Hippocampal formation (tissue), 2 donors: ENCODE measurements at places on chromosomes 11 and 22.

DNA sequence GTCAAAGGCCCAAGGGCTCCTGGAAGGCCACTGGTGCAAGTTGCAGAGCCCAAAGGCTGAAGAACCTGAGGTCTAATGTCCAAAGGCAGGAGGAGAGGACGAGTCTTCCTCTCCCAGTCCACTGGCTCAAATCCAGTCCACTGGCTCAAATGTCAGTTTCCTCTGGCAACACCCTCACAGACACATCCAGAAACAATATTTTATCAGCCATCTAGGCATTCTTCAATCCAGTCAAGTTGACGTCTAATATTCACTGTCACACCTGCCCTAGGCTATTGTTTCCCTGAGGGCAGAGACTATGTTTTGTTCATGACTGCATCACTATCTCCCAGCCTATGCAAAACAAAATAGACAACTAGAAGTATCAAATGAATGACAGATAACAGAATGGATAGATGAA, 148.1 kb downstream of the SPON1 start:
- no peak for DNase-seq

GRCh38 chr22:19368876-19369275, 62.7 kb downstream of the HIRA start:
- no peak for DNase-seq

DNA sequence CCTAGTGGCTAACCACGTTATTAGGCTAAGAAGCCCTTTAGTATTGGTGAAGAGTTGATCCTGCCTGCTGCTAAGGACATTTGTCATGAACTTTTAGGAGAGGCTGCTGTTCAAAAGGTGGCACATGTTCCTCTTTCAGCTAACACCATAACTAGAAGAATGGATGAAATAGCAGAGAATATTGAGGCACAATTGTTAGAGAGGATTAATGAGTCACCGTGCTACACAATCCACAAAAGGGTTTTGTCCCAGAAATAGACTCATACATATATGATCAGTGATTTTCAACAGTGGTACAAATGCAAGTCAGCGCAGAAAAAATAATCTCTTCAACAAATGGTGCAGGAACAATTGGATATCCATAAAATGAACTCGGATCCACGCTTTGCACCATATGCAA, 7.0 kb upstream of the MSANTD2 start:
- no peak for DNase-seq

DNA sequence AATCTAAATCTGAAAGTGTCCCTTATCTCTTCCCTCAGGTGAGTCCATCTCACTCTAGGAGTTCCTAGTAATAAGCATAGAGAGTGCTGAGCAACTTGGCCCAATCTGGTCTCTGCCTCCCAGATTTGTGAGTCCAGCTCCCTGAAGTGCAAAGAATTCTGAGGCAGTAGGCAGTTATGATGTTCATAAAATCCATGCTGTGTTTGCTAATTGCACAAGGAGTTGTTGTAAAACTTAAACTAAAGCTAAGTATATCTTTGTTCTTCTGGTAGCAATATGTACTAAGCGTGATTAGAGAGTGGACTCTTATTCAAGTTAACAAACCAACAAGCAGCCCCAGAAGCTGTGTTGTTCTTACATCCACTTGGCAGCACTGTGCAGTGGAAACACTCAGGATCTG, 7.6 kb upstream of the PTH start:
- no peak for DNase-seq

DNA sequence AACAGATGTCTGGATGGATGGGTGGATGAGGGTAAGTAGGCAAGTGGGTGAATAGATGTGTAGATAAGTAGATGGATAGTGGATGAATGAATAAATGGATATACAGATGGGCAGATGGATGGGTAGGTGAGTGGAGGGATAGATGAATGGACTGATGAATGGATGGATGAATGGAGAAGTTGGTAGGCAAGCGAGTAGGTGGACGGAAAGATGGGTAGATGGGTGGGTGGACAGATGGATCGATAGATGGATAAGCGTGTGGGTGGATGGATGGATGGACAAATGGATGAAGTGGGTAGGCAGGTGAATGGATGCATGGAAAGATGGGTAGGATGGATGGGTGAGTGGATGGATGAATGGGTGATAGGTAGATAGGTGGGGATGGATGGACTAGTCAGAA, 393.2 kb downstream of the SHANK2 start:
- no peak for DNase-seq

DNA sequence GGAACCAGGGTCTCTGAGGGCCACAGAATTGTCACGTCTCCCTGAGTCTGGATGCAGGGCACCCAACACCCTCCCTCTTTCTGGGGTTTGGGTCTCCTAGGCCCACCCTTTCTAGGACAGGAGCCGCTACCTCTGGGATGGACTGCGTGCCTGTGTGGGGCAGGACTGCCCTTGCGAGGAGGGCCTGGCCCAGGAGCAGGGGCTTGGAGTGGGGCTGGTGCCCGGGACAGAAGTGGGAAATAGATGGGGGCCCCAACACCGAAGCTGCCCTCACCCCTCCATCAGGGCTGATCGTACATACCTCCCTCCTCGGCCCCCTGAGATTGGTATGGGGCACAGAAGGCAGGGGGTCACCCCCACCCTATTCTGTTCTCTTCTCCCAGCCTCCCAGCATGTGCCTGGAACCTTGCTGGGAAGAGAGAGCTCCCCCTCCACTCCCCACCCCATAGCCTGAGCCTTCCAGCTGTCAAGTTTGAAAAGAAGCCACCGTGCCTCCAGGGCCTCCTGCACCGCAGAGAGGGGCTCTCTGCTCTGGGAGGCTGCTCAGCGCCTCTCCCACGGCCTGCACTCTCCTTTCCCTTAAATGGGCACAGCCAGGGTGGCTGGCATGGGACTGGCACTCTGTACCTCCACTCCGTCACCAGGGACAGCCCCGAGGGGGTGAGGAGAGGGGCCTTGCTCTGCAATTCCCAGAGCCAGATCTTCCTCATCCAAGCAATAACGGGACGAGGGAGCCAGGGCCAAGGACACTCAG, 1.8 kb downstream of the LRRC10B start:
- DNase-seq = no peak

- DNase-seq = no peak
Measured at GRCh38 chr22:41841085-41841712, 8.3 kb downstream of the SREBF2 start.

GRCh38 chr11:95143106-95143681, 53.5 kb downstream of the ENDOD1 start:
- DNase-seq = no peak

GRCh38 chr11:39668640-39669039, 1790.8 kb downstream of the LRRC4C start:
- no peak for DNase-seq

DNA sequence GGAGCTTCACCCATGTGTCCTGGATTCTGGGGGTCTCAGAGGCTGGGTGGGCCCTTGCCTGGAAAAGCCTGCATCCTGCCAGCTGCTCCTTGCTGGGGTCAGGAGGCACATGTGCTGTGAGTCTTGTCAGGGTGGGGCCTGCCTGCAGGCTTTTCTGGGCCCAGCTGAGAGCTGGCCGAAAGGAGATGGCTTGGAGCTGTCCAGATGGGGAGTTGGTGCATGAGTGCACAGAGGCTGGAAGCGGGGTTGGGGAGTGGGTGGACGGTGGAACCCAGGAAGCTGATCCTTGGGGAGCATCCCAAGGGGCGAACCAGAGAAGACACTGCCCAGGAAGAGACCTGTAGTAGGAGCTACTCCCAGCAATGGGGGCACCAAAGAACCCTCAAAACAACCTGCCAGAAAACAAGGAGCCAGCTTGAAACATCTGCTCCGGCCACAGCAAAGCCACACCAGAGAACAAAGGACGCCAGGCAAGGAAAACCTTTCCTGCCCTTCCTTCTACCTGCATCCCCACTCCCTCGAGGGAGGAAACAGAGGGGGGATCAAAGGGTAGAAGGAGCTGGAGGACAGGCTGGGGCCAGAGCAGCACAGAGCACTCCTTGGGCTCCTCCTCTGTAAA, 8.2 kb upstream of the KCTD17 start:
- DNase-seq = no peak

DNA sequence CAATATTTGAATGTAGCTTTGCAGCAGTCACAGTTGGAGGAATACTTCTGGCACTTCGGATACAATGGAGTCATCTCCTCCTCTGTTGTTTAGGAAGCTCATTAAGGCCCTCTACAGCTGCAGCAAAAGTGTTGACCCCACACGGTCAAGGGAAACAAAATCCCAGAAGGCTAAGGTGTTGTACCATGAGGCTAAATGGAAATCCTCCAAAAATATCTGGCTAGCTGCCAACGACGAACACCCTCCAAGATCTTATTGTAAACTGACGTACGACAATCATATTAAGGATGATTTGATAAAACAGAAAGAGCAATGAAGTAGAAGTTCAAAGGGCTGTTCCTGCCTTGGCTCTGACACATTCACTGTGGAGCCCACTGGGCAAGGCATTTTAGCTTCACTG, 4.0 kb downstream of the POGLUT3 start:
- DNase-seq = no peak

GRCh38 chr11:2092464-2092910, 46.7 kb downstream of the IGF2 start:
- DNase-seq = no peak

- DNase-seq = no peak
Measured at GRCh38 chr11:115636753-115637527, 132.7 kb upstream of the CADM1 start.

GRCh38 chr22:38789606-38790005, 4.3 kb downstream of the DNAL4 start:
- no peak for DNase-seq

DNA sequence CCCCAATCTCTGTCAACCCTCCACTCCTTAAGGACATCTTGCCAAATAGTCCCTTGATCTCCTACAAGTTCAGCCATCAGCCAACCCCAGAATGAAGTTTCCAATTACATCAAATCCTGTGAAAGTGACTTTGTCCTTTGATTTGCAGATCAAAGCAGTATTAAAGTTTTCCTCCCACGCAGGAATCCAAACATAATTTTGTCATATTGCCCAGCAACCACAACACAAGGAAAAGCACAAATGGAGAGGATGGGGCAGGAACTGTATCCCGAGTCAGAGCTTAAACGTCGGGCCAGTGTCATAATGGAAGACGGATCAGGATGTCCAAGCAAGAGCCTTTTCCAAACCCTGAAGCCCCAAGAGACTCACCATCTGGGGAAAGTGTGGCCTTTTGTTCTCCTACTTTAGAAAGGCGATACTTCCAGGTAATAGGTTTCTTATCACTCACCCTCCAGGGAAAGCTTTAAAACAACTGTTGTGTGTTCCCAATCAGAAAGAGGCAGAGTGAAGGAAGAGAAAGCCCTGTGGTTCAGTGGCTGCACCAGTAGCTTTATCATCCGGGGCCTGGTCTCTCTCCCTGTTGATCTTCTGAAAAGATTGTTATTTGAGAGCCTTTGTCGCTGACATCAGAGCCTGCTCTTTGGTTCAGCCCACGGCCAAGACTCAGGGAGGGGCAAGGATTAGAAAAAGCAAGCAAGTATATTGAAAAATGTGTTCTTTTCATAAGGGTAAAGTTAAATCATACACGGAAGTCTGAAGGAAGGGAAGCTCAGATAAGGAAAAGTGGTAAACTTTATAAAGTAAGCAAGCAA, 41.7 kb downstream of the EXPH5 start:
- DNase-seq = no peak

DNA sequence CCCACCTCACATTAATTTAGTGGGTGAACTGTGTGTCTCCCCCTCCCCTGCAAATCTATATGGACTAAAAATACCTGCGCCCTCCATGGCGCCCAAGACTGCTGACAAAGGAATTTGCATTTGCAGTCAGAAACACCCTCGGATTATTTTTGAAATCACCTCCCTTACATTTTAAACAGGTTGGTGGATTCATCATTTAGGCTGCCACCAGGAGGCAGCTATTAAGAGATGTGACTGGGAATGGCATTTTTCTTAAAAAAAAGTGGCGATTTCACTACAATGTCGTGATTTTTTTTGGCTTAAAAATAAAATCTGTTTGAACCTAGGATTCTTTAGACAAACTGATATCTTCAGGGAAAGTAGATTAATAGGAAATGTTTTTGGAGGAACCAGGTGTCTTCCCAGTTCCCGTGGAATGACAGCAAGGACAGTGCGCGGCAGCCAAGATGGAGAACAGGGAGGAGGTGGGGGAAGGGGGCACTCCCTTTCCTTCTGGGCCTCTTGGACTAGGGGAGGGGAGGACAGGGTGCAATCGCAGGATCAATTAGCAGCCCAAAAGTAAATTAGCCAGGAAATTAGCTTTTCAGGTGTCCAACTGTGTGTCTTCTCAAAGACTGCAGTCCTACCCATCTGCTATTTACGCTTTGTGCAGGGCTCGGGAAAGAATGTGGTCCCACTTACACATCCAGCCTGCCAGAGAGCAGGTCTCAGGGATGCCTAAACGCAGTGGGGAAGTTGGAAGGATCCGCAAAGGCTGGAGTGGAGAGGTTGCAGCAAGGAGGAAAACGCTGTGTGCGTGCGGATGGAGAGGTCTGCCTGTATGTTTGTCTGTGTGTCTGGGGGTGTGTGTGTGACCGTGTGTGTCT, 496.4 kb downstream of the NTM start:
- DNase-seq = no peak

- no peak for DNase-seq
Measured at GRCh38 chr22:19119949-19120348, 2.3 kb downstream of the DGCR2 start.
